ENCODE measurements at places on chromosomes 3 and 15. TPM values are rescaled to one million over a fixed set of nuclear protein-coding genes. Genes with fewer than 3 reads are reported as not detected.

DNA sequence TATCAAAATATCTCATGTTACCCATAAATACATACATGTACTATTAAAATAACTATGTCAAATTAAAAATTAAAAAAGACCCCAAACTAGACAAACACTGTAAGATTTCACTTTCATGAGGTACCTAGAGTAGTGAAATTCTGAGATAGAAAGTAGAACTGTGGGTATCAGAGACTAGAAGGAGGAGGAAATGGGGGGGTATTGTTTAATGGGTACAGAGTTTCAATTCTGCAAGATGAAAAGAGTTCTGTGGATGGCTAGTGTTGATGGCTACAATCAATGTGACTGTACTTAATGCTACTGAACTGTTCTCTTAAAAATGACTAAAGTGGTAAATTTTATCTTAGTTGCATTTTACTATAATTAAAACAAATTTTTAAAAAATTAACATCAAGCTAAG is 36.6 kb downstream of the RFX7 start:
- no peak for DNase-seq

DNA sequence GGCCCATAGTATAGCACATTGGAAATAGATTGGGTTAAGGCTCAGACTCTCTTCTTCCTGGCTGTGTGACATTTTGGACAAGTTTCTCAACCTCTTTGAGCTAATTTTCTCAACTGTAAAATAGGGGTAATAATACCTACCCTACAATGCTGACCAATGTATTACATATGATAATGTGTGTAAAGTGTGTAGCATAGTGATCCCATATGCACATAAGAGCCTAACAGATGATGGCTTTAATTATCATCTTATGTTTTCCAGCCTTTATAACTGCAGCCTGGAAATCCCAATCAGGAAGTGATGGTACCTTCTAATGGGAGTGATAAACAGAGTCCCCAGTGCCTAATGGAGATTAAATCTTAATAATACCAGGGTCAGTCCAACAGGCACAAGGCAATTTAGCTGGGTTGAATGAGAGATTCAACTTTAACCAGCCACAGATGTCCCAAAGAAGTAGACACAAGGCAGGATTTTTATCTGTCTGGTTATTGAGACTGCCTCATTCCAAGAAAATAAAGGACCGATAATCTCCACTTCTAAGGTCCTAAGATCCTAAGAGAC is 12.0 kb downstream of the ADAMTS9 start:
- DNase-seq: no peak

DNA sequence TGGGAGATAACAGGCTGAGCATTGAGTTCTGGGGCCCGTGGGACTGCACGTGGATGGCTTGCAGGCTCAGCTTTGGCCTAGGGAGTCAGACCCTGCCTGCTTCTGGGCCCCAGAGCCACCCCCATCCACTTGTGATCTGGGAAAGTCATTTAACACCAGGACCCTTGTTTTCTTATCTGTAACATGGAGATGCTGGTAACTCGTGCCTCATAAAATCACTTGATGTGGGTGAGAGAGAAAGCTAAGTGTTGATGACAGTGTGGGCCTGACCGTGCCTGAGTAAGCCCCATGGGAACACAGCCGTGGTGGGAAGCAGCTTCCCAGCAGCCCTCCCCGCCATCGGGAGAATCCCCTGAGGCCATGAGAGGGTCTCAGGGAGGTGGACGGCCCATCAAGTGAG is 378.1 kb downstream of the GABRB3 start:
- DNase-seq: no peak

DNA sequence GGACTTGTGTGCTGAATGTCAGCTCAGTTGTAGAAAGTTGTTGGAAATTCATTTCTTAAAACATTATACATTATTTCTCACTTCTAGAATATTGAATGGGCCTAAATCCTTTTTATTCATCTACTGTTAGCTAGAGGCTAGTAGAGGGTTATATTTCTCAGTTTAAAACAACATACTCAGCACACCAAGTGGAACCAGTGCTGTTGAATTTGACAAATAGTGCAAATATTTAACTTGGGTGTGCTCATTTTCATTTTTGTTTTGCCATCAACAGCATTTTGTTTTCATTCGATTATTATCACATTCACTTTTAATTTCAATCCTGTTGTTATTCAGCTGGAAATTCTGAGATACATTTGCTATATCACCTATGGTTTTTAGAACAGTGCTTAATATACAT is 269.4 kb upstream of the PEX5L start:
- no peak for DNase-seq

The ZBBX gene
- not detected for total RNA-seq
